Glomerular endothelial cell (primary cell): ENCODE measurements at places on chromosomes 1 and 21. TPM values are rescaled to one million over a fixed set of nuclear protein-coding genes. Genes with fewer than 3 reads are reported as not detected.

CYP4A22 gene
- total RNA-seq, result not detected in 2 replicates

CLCA2 gene
- 0.29 and 0.35 TPM in 2 replicates for total RNA-seq

LEPR gene
- total RNA-seq, result 11.2 and 17.0 TPM in 2 replicates

WNT9A gene
- total RNA-seq, result 2.8 and 3.7 TPM in 2 replicates

RGS13 gene
- not detected in 2 replicates for total RNA-seq

TMCO1 gene
- total RNA-seq, result 47.3 and 50.1 TPM in 2 replicates

GBP6 gene
- total RNA-seq, result not detected in 2 replicates

TAL1 gene
- 20.4 and 23.2 TPM in 2 replicates for total RNA-seq
